ENCODE measurements at places on chromosomes 1 and 21. TPM values are rescaled to one million over a fixed set of nuclear protein-coding genes. Genes with fewer than 3 reads are reported as not detected.

GRCh38 chr1:64282351-64282750 lies 78.9 kb downstream of the UBE2U start:
- no peaks in the 10 kb centered on the region for H3K36me3 ChIP-seq
- no peaks in the 10 kb centered on the region for H3K4me1 ChIP-seq
- no peak overlapping the region for H3K4me3 ChIP-seq
- H3K27ac ChIP-seq = no peak overlapping the region
- DNase-seq = no peak

The CADM3 gene
- total RNA-seq = 0.28 TPM

- H3K27me3 ChIP-seq = no peaks in the 10 kb centered on the region
- H3K4me3 ChIP-seq = no peak overlapping the region
- no peaks in the 10 kb centered on the region for H3K4me1 ChIP-seq
- H3K36me3 ChIP-seq = peaks cover 3% of the 10 kb centered on the region
- no peak for DNase-seq
- no peak overlapping the region for H3K27ac ChIP-seq
These were observed 316.0 kb upstream of the ADGRL4 start for GRCh38 chr1:79322511-79323027.

The MTF2 gene
- 24.8 TPM for total RNA-seq

DNA sequence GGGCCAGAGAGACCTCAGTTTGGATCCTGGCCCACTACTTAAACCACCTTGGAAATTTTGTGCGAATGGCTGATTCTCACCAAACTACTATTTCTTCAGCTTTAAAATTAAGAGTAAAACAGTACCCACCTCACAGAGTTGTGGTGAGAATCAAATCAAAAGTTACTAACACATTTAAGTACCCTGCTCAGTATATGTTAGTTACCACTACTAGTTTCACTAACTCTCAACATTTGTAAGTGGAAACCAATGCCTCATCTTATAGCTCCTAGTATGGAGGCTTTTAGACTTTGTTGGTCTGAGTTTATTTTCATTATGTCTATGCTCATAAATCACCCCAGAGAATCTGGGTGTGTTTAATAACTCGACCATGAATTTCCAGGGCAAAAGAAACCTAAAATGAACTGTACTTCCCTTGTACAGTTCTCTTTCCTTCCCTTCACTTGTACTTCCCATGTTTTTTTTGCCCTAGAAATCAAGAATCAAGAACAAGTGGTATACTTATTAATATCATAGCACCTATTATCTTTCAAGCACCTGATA lies 11.6 kb upstream of the SERBP1 start:
- H3K4me3 ChIP-seq = no peak overlapping the region
- no peaks in the 10 kb centered on the region for H3K36me3 ChIP-seq
- H3K4me1 ChIP-seq = no peaks in the 10 kb centered on the region
- no peak for DNase-seq
- no peak overlapping the region for H3K27ac ChIP-seq
- no peaks in the 10 kb centered on the region for H3K27me3 ChIP-seq

- H3K4me3 ChIP-seq = no peak overlapping the region
- H3K4me1 ChIP-seq = peaks cover 1% of the 10 kb centered on the region
- peaks cover 3% of the 10 kb centered on the region for H3K36me3 ChIP-seq
- H3K27ac ChIP-seq = no peak overlapping the region
These were observed 12.2 kb upstream of the FAM167B start for GRCh38 chr1:32234792-32235191.

- H3K4me3 ChIP-seq = no peak overlapping the region
- H3K27me3 ChIP-seq = peaks cover 8% of the 10 kb centered on the region
- H3K27ac ChIP-seq = no peak overlapping the region
- DNase-seq = no peak
- H3K4me1 ChIP-seq = no peaks in the 10 kb centered on the region
These were observed 12.1 kb upstream of the PPIE start for GRCh38 chr1:39726600-39726999.

DNA sequence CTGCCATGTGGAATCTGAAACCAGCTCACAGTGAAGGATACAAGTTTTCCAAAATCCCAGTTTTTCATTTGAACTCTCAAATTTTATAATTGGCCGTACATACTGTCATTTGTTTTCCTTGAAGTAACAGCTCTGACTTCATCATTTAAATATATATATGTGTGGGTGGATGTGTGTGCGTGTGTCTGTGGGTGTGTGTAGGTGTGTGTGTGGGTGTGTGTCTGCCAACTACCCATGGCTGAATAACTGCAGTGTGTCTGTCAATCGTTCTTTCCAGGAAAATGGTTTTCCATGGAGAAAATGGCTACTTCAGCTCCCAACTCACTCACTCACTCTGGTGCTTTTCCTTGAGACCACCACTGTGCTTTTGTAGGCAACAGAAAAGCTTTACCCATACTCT lies 169.0 kb downstream of the PLPP3 start:
- no peaks in the 10 kb centered on the region for H3K27me3 ChIP-seq
- no peaks in the 10 kb centered on the region for H3K4me1 ChIP-seq
- H3K4me3 ChIP-seq = no peak overlapping the region
- DNase-seq = no peak

DNA sequence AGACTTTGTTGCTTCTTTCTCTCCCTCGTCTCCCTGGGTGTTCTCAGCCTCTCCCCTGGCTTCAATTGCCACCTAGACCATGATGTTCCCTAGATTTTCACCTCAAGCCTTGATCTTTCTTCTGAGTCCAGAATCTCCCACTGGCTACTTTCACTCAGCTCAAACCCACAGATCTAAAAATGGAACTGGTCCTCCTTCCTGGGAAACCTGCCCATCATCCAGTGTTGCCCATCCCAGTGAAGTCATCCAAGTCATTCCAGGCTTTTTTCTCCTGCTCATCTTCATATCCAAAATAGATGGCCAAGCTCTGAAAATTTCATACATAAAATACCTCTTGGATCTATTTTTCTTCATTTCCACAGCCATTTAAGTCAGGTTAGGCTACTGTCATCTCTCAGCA lies 347.4 kb downstream of the KCNH1 start:
- H3K27ac ChIP-seq = no peak overlapping the region
- no peaks in the 10 kb centered on the region for H3K27me3 ChIP-seq
- no peaks in the 10 kb centered on the region for H3K36me3 ChIP-seq
- H3K4me1 ChIP-seq = no peaks in the 10 kb centered on the region
- H3K4me3 ChIP-seq = no peak overlapping the region

GRCh38 chr1:9615316-9616063 lies 26.8 kb downstream of the TMEM201 start:
- H3K4me3 ChIP-seq = no peak overlapping the region
- H3K27ac ChIP-seq = no peak overlapping the region
- H3K4me1 ChIP-seq = no peaks in the 10 kb centered on the region
- H3K27me3 ChIP-seq = no peaks in the 10 kb centered on the region

The LCE6A gene
- not detected for total RNA-seq

GRCh38 chr1:62906428-62906886 lies 122.5 kb downstream of the ATG4C start:
- no peaks in the 10 kb centered on the region for H3K4me1 ChIP-seq
- H3K27me3 ChIP-seq = no peaks in the 10 kb centered on the region
- no peak for DNase-seq
- H3K4me3 ChIP-seq = no peak overlapping the region
- no peaks in the 10 kb centered on the region for H3K36me3 ChIP-seq

DNA sequence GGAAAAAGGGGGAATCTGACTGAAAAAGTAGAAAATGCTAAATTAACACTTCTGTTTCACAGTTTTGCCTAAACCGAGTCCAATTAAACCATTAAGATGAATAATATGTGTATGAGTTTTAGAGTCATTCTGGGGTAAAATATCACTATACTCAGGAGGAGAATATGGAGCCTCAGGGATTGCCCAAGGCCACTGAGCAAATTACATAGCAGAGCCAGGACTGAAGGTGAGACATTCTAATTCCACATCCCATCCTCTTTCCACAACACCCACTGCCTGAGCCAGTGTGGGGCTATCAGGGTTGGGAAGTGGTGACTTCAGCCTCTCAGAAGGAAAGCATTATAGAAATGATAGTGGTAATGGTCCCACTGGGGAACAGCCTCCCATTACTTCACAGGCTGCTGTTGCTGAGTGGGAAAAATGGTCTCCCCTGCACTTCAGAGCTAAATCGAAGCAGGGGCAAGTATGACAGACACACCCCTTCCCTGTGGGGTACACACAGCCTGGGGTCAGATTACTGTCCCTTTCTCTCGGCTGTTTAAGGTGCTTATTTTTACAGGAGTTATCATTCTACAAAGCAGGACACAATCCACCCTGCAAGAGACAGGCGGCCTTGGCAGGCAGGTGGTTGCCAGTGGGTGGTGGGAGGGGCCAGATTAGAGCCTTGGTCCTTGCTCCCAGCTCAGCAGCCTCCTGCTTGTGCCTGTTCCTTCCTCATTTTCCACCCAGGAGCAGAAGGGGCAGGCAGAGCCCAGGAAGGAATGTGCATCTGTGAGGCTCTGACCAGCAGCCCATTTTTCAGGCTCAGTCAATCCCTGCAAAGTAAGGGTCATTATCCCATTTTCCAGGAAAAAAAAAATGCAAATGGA lies 9.5 kb upstream of the BCAR3 start:
- no peak overlapping the region for H3K4me3 ChIP-seq
- no peaks in the 10 kb centered on the region for H3K36me3 ChIP-seq
- H3K27me3 ChIP-seq = no peaks in the 10 kb centered on the region
- no peak for DNase-seq
- peaks cover 27% of the 10 kb centered on the region for H3K4me1 ChIP-seq
- H3K27ac ChIP-seq = peak overlapping the region; percentile 80

DNA sequence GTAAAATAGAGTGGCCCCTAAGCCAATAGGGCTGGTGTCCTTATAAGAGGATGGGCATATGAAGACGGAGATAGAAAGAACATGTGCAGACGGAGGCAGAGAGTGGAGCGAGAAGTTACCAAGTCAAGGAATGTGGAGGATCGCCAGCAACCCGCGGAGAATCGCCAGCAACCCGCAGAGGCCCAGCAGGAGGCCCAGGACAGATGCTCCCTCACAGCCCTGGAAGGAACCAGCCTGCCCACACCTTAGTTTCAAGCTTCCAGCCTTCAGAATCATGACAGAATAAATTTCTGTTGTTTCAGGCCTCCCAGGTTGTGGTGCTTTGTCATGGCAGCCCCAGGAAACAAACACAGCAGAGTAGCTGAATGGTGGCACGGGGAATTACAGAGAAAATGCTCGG lies 9.6 kb downstream of the CLDN14 start:
- H3K4me3 ChIP-seq = no peak overlapping the region
- H3K4me1 ChIP-seq = no peaks in the 10 kb centered on the region
- DNase-seq = no peak
- H3K27me3 ChIP-seq = no peaks in the 10 kb centered on the region

All from Panc1 (cell line).